ENCODE measurements at places on chromosomes 6 and 20. TPM values are rescaled to one million over a fixed set of nuclear protein-coding genes. Genes with fewer than 3 reads are reported as not detected.

Gene ZNF831
- 36.5 TPM for total RNA-seq

Gene MYCT1
- total RNA-seq: 0.24 TPM

Gene OR2J1
- not detected for total RNA-seq

Gene PTCHD4
- total RNA-seq: not detected

Gene ADISSP
- total RNA-seq: 26.7 TPM

Gene MRAP2
- not detected for total RNA-seq

Gene BMP6
- 0.56 TPM for total RNA-seq

Gene NFATC2
- 54.3 TPM for total RNA-seq

Gene PERP
- 1.0 TPM for total RNA-seq

Gene DDR1
- 23.8 TPM for total RNA-seq

Gene GHRH
- total RNA-seq: not detected

Gene ZFP57
- not detected for total RNA-seq

Gene DDO
- total RNA-seq: 0.47 TPM

Gene ZBP1
- total RNA-seq: 14.1 TPM

Gene SLC2A10
- 0.05 TPM for total RNA-seq

Gene PTCRA
- not detected for total RNA-seq

Gene RAET1G
- not detected for total RNA-seq

Gene SPATA25
- total RNA-seq: 1.2 TPM

Gene SLC17A3
- not detected for total RNA-seq

Gene TOX2
- total RNA-seq: 0.22 TPM

Gene GPX5
- total RNA-seq: not detected

Gene OR2J3
- total RNA-seq: not detected

All from naive thymus-derived CD4-positive, alpha-beta T cell (primary cell).